ENCODE measurements at places on chromosomes 1 and 21.

DNA sequence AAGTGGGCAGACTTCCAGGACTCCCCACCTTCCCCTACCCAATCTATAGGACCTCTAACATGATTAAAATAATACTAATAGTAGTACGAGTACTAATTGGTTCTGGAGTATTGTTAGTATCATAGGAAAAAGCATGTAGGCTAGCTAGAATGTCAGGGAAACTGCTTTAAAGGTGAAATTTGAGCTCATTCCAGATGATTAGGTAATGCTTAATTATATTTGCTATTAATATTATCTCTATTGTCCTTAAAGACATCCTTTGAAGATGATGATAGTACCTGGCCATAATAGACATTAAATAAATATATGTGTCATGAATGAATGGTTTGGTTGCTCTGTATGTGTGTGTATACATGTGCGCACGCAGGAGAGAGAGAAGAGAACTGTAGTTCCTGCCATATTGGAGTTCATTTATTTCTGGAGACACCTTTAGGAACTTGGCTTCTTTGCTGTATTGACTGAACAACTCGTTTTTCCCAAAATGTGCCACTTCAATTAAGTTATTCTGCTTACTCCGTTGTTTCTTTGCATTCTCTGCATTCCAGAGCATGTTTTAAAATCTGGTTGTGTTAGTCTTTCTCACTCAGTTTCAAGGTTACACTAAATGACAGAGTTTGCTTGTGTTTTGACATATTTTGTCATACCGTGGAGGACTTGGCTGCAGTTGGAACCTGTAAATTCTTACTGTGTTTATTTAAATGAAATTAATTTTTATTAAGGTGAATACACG lies 117.1 kb downstream of the OSBPL9 start:
- peak; percentile 39 for DNase-seq

DNA sequence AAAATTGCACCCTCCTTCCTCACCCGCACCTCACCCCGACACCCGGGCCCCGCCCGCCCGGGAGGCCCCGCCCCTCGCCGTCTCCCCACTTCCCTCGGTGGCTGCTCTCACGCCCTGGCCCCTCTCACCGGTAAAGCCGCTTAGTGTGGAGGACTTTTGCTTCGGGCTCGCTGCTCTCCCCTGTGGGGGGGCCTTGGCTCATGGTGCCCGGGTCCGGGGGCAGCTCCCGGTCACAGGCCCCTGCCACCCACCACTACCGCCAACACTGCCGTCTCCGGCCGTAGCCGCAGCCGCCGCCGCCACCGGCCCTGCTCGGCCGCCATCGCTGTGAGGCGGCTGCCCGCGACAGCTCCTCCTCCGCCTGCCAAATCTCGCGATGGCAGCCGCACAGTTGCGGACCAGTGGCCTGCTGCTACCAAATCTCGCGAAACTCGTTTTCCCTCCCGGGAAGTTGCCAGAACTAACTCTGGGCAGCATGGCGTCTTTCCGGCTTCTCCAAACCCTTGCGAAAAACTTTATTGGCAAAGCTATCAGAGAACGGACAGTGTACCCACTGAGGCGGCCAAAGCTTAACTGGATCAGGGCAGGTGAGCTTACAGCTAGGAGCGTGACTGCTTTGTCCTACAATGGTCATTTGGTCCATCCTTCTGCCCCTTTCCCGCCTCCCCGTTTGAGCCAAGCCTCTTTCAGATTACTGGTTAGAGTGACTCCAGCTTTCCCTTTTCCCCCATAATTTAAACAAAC lies at the start of gene SMG5:
SMG5 (minus strand) TSS at position 347 of the 744 bp plus-strand sequence; CDS start at position 202, 145 bp downstream.
- DNase-seq = peak; percentile 99

GRCh38 chr21:33658919-33659567 lies 16.7 kb downstream of the ITSN1 start:
- no peak for DNase-seq

GRCh38 chr1:154406886-154407197 lies 1.7 kb downstream of the IL6R start:
- no peak for DNase-seq

DNA sequence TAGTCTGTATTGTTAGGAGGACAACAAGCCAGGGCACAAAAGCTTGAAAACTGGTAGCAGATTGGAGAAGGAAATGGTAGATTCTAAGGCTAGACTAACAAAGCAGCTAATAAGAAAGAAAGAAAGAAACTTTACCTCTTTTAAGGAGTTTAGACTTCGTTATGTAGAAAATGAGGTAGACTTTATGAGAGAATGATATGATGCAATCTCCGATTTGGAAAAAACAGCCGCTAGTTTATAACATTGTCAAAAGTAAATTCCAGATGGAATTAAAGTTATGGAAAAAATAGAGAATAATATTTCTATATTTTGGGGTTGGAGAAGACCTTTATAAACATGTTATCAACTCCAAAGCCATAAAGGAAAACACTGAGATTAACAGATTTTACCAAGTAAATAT lies 67.0 kb downstream of the CAMSAP2 start:
- no peak for DNase-seq
